ENCODE measurements at places on chromosomes 3 and 15.
A peak's percentile ranks its signal among the peaks of the same experiment; 100 is the strongest.

DNA sequence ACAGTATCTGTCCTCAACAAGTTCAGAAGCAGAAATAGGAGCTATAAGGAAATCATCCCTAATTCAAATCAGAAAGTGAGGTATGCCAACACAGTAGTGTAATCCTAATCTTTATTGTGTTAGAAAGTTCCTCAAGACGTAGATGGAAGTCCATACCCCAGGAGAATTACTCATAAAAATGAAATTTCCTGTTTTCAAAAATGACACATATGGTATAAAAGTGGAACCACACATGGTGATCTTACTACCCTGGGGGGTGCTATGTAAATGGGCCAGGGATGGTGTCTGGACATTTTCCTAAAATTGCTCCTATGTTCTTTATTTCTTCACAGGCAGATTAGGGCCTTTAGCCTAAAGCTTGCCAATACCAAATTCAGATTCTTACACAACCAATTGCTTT, 204.1 kb downstream of the ARRDC4 start:
- DNase-seq: no peak

- no peak for DNase-seq
Measured at GRCh38 chr15:48096813-48097212, 24.0 kb upstream of the SLC24A5 start.

GRCh38 chr15:43095243-43095642, 10.6 kb downstream of the UBR1 start:
- no peak for DNase-seq

- DNase-seq: no peak
Measured at GRCh38 chr15:41971089-41971894, 1.1 kb downstream of the EHD4 start.

DNA sequence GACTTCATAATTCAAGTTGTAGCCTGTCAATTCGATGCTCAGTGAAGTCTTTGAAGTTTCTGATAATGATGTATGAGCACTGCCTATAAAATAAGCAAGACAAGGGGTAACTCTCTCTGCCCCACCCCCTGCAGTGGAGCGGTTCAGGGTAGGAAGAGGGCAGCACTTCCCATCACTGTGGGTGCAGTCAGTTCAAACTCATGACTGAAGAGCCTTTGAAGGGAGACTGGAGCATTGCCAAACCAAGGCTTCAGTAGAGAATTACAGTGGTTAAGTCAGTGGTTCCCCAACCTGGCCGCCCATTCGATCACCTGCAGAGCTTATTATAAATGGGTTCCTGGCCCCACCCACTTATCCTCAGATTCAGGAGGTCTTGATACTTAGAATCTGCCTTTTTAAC, 190.6 kb downstream of the SHQ1 start:
- DNase-seq: peak; percentile 16

- DNase-seq: no peak
Measured at GRCh38 chr15:89936051-89936785, 23.5 kb upstream of the ARPIN start.

GRCh38 chr15:92653366-92653765, 2.2 kb downstream of the FAM174B start:
- no peak for DNase-seq

- DNase-seq: no peak
Measured at GRCh38 chr3:127678315-127678599, 5.5 kb downstream of the ABTB1 start.

DNA sequence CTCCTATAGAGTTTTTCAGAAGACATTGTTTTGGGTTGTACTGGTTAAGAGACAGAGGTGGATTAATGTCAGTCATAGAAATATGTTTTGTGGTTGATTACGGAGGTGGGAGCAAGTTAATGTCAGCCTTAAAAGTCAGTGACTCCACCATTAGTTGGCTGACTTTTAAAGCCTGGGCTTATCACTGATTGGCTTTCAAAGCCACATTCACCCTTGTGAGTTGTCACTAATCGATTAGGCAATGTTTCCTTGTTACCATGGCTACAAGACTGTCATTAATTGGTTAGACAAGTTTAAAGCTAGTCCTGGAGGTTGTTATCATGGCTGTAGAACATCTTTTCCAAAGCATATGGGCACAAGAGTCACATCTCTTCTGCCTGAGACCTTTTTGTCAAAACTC, 73.0 kb downstream of the NEO1 start:
- no peak for DNase-seq

- no peak for DNase-seq
Measured at GRCh38 chr3:56919137-56919796, 117.5 kb upstream of the ARHGEF3 start.

DNA sequence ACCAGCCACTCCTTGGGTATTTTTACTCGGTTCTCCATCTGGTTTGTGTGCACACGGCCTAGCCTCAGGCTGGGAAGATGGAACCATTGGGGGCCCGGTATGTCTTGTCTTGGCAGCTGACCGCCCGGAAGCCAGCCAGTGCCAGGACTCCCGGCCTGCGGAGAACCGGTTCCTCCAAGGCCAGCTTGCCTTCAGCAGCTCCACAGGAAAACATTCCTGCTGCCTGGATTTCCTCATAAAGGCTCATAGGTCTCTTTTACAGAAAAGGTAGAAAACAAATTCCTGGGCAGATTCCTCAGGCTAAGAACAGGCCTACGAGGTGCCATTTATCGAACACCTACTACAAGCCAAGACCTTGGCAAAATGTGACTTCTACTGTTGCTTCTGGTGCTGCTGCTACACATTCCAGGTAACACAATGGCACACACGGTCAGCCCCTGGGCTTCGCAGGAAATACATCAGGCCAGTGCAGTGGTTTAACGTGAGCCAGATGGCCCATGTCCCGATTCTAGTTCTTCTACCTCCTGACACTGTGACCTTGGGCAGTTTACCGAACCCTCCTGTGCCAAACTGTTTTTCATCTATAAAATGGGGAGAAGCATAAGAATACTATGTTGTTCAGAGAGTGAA, 141.8 kb downstream of the OPA1 start:
- DNase-seq: no peak

DNA sequence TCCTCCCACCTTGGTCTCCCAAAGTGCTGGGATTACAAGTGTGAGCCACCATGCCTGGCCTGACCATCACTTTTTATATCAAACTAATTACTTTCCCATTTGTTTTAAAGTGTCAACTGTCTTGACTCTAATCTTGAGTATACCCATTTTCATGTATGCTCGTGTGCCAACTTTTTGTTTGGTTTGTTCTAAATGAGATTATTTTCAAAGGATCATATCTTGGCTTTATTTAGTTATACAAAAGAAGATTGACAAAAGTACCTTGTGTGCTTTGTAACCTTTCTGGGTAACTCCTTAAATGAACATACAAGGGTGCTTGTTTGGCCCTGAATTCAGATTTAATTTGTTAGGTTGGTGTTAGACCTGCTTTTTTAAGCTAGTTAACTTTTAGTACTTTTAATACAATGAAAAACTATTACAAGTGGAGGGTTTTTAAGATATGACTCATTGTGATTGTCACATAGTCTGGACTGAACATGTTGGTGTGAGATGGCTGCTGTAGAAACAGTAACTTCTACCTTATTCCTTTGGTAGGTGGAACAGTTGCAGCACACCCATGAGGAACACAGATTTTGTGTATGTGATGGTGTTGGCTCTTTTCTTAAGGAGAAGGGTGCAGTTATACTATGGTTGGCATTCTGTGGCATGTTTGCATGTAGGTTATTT, 10.7 kb downstream of the KIF23 start:
- no peak for DNase-seq

DNA sequence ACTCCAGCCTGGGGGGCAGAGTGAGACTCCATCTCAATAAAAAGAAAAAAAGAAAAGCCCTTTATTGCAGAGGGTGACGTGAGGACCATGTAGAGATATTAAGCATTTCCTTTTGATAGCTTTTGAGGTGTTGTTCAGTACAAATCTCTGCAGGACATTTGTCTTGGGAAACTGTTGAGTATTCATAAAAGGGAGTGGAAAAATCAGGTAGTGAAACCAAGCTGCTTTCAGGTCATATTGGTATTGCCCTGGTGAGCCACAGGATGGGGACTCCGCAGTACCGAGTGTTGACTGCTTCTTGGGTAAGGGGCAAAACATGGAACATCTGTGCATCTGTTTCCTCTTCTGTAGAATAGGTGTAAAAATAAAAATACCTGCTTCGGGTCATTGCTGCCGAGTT, 9.9 kb downstream of the ITPR1 start:
- no peak for DNase-seq

DNA sequence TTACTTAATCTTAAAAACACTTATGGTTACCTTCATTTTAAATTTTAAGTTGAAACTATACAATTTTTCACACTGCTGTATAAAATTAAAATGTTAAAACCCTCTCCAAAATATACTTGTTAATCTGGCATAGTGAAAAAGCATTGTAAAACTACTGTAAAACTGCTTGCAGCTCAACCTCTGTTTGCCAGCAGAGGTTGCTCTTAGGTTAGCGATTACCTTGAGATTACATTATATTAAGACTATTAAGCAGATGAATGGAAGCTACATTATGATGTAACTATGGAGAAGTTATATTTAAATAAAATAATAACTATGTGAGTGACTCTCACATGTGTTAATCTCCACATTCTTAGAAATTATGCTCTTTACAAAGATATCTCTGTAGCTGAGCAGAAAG, 143.6 kb upstream of the SLITRK3 start:
- DNase-seq: no peak

DNA sequence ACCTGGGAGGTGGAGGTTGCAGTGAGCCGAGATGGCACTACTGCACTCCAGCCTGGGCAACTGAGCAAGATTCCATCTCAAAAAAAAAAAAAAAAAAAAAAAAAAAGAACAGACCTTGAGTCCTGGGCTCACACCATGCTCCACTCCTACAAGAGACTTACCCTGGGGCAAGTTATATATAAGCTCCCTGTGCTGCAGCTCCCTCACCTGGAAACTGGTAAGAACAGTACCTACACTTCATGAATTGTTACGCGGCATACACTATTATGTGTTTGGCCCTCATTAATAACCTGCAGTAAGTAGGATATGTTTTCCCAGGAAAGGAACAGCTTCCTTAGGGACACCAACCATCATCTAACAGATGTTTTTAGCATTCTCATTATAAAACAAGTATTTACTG, 119.6 kb downstream of the FMN1 start:
- DNase-seq: no peak

DNA sequence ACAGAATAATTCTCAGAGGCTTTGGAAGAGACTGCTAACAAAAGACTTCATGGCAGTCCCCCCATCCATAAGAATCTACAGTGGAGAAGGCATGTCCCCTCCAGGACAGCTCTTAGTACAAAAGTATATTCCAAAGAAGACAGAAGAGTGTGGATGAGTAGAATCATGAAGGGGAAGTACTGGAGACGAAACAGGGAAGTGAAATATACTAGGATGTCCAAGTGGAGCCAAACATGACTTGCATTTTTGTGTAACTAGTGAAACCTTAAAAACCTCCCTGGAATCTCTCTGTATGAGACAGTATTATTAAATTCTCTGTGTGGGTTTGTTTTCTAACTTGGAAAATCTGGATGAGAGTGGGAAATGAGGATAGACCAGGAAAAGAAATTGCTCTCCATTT, 312.4 kb downstream of the RSL24D1 start:
- no peak for DNase-seq

DNA sequence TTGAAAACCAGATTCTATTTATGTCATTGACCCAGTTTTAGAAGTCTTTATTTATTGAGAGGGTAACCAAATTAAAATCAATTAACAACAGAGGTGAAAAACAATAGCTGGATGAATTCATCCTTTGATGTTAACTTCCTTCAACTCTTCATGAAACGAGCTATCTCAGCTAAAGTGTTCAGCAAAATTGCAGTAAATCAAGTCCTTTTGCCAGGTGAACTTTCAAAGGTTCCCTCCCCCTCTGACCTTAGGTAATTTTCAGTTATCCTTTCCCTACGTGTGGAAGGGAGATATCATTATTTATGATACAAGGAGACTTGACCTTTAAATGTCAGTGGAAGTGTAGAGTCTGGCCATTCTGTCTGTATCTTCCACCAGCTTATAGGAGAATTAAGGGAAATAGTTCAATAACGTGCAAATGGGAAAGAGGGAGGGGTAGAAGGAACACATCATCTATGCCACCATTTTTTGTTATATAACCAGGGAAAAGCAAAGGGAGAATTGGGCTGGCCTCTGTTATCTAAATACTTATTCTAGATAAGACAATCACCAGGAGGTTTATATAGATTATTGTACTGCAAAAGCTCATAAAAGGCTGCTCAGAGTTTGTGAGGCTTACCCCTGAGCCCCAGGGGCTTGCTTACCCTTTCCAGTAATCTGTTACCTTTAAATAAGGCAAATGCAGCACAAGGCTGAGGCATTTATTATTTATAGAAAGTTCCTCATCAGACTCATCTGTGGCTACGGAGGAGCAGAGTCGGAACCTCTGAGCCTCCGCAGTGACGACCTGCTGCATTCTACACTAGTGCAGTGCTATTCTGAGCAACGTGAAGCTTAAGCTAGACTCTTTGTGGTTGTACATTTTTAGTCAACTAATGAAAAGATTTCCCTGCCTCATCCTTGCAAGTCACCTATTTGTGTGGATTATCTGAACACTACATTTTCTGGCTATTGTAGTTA, 97.7 kb upstream of the ZBED2 start:
- DNase-seq: no peak

- DNase-seq: no peak
Measured at GRCh38 chr3:70527026-70527425, 214.6 kb upstream of the MDFIC2 start.

- peak; percentile 44 for DNase-seq
Measured at GRCh38 chr3:25442486-25442885, 14.4 kb downstream of the RARB start.

DNA sequence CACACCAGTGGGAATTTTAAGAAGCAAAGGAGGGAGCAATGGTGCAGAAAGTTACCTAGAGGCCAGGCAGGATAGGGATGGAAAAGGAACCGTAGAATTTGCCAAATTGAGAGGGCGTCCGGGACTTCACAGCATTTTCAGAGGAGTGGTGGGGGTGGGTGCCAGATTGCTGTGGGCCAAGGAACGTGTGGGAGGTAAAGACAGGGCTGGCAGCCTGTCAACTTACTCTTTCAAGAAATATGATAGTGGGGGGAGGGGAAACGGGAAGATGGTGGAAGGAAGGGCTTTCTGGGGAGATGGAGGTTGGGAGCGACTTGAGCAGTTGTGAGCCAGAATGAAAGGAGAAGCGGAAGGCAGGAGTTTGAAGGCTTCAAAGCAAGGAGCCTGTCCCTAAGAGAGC, 1.4 kb upstream of the SLC6A11 start:
- no peak for DNase-seq

DNA sequence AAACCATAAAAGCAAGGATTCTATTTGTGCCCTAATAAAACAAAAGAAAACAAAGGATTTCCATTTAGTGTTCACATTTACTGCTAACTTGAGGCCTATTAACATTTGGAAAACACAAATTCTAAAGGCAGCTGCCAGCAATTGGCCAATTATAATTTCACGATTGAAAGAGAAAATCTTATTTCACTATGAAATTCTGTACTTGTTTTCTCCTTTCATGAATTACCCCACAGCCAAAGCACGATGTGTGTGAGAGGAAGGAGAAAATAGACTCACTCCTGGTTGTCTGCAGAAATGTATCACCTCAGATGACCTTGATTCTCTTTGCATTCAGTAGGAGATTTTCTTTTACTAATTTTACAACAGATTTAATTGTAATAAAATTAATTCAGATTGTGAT, 242.8 kb upstream of the GBE1 start:
- no peak for DNase-seq

All from NCI-H2081 treated with DMSO at 0.1 percent for 48 hours (cell line).